ENCODE measurements at places on chromosomes 2 and 18.

DNA sequence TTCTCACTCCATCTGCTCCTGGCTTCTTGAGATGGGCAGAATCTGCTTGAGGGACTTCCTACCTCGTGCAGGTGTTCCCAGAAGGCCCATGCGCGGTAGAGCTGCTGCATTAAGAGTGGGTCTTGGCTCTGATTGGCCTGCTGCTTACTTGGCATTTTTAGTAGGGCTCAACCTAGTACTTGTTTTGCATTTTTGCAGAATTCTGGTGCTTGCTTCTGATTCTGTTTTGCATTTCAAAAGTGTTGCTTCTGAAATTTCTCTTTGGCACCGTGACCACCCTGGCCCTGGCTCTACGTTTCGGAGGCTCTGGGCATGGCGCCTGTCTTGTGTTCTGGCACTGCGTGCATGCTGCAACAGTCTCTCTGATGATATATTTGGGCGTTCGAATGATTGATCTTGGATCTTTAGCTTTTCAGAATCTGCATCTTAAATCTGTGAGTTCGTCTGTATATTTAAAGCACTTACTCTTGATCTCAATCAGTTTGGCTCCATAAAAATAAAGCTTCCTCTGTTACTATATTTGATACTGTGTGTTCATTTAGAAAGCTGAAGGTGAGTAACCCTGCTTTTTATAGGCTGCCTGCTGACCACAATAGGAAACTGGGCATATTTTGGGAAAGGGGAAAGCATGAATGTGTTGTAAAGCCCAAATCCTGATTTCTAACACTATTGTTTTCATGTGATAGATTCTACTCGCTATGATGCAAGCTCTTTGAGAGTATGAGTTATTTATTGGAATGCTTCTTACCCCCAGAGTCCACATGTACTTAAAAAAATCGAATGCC, 22.2 kb downstream of the EFR3B start:
- DNase-seq = no peak

DNA sequence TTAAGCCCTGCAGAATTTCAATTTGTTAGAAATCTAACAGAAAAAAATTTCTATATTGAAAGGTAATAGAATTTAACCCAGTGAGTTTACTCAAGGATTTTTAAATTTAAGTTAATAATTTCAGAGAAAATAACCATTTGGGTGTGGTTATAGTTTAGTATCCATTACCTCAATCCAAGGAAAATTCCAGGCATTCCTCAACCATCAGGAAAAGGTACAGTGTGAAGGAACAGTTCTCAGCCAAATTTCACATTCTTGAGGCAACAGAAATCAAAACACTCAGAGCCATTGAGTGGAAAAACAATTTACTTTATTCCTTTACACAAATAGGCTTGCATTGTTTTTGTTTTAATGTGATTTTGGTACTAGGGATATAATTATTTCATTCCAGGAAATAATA, 45.6 kb downstream of the ONECUT2 start:
- DNase-seq = peak; percentile 40

DNA sequence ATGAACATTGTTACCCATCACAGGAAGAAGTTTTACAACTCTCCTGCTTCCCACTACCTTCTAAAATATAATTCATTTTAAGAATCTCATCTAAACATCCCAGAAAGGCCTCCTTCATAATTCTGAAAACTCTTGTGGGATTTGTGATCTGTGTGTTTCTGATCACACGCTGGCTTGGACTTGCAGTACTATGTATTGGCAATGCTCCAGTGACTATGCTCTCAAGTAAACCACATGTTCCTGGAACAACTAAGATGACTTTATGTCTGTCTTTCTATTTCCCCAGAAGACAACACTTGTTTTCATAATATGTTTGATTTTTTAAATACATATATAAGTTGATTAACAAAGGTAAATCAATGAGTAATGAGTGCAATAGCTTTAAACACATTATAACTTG, 376.6 kb upstream of the NETO1 start:
- DNase-seq = no peak

DNA sequence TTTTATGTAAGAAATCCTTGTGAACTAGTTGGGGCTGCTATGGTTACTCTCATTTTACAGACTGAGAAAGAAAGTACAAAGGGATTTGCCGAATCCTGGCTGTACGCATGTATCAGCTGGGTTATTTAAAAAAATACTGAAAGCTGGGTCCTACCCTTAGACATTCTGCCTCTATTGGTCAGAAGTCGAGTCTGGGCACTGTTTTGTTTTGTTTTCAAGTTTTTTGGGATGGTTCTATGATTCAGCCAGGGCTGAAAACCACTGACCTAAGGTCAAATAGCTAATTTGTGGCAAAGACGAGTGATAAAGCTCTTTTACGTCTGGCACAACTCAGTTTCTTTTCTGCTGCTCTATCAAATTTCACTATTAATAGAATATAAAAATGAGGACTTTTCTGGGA, 5.9 kb upstream of the SLC8A1 start:
- no peak for DNase-seq

DNA sequence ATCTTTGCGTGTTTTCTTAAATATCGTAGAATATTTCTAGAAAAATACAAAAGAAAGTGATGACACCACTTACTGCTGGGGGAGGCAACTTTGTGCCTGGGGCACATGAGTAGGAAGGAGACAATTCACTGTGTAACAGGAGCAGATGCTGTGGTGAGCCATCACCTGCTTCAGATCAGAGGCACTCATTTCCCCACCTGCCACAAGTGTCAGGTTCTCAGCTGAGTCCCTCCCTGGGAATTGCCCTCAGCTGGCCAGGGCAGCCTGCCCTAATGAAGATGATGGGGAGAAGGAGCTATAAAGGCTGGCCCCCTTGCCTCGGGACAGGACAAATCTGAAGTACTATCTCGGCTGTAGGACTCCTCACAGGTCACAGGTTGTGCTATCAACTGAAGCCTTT, 322.8 kb downstream of the STK39 start:
- no peak for DNase-seq

DNA sequence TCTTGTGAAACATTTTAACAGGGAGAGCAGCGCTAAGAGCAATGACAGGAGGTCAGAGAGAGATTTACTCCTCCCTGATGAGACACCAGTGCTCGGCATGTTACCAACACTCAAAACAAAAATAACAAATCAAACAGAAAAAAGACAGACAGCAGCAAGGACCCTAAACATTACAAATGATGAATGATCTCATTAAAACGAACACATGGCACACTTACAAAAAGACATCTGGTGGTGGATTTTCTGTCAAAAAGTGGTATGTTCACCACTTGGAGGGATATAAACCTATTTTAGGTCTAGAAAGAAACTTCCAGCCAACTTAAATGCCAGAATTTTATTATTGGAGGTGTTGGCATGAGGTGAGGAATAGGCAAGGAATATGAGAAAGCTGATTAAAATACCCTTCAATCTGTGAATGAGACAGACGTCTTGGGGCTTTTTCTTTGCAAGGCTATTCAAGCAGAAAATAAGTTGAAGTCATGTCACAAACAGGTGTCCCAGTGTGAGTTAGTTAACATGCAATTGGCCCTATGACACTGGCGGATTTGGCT, 112.8 kb downstream of the PRELID3A start:
- DNase-seq = no peak

- no peak for DNase-seq
These were observed 29.8 kb downstream of the PCBP1 start for GRCh38 chr2:70116936-70117552.

GRCh38 chr2:27711804-27712203, 48.1 kb downstream of the SLC4A1AP start:
- DNase-seq = no peak

DNA sequence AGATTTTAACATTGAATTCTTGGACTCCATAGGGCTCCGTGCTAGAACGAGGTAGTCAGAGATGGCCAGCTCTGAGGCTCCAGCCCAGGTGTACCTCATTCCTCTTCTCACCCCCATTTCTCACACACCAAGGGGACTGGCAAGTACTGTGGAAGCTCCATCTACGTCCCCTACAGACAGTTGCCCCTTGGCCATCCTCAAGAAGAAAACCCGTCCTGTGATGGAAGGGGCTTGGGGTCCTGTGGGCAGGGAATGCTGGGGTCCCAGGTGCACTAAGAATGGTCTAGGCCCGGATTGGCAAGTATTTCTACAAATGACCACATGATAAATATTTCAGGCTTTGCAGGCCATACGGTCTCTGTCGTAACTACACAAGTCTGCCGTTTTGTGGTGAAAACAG, 110.3 kb downstream of the PDCL3 start:
- DNase-seq = no peak

DNA sequence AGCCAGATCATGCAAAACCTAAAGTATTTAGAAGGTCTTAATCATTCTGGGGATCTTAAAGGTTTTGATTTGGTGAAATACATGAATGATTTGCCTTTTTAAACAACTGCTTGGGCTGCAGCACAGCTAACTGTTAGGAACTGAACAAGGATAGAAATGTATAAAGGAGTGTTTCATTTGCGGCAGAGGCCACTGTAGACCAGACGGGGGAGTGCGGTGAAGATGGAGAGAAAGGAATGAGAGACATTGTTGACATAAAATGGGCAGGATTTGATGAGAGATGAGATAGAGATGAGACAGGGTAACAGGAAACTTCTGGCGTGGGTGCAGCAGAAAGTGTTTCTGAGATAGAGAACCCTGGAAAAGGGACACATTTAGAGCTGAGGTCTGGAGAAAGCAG, 308.1 kb downstream of the TMX3 start:
- peak; percentile 12 for DNase-seq

DNA sequence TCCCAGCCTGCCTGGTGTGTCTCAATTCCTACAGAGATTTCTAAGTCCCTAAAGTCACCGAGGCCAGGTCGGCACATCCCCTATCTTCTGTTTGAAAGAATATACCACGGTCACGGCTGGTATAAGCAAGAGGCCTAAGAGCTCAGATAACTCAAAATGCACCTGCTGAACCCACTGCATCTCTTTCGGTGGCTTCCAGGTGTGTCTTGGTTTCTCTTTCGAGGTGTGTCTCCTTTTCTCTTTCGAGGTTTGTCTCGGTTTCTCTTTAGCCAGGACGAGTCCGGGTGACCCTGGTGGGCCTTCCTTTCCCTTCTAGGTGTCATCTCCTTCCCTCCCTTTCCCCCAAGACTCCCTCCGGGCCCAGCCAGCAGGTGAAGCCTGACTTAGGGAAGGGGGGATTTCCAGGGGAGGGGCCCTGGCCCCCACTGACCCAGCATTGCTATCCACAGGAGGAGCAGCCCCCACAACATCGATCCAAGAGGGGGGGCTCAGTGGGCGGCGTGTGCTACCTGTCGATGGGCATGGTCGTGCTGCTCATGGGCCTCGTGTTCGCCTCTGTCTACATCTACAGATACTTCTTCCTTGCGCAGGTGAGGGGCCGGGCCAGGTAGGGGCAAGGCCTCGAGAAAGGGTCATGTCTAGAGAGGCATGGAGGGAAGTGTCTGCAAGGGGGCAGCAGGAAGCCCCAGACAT, 8.4 kb downstream of the ITM2C start:
- DNase-seq = no peak

DNA sequence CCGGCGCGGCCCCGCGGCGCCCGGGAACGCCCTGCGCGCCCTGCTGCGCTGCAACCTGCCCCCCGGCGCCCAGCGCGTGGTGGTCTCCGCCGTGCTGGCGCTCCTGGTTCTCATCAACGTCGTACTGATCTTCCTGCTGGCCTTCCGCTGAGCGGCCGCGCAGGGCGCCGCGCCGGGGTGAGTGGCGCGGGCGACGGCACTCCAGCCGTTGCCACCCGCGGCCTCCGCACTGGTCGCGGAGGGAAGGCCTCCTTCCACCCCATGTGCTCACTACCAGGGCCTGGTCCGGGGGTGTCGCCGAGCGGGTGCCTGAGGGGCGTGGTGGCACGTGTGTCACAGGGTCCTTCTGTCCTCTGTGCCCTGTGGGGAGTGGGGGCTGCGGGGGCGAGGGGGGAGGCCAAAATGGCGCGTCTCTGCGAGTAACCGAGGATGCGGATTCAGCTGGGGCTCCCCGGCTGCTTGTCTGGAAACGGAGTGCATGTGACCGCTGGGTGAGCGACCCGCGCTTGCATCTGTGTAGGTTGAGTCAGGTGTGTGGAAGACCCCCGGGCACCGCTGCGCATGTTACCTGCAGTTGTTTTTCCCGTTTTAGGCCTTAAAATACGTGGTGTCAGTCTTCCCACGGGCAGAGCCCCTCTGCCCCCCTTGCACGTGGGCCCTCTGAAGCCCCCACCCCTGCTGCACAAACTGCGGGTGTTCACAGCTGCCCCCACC, 58.0 kb downstream of the FAM168B start:
- DNase-seq = peak; percentile 46

DNA sequence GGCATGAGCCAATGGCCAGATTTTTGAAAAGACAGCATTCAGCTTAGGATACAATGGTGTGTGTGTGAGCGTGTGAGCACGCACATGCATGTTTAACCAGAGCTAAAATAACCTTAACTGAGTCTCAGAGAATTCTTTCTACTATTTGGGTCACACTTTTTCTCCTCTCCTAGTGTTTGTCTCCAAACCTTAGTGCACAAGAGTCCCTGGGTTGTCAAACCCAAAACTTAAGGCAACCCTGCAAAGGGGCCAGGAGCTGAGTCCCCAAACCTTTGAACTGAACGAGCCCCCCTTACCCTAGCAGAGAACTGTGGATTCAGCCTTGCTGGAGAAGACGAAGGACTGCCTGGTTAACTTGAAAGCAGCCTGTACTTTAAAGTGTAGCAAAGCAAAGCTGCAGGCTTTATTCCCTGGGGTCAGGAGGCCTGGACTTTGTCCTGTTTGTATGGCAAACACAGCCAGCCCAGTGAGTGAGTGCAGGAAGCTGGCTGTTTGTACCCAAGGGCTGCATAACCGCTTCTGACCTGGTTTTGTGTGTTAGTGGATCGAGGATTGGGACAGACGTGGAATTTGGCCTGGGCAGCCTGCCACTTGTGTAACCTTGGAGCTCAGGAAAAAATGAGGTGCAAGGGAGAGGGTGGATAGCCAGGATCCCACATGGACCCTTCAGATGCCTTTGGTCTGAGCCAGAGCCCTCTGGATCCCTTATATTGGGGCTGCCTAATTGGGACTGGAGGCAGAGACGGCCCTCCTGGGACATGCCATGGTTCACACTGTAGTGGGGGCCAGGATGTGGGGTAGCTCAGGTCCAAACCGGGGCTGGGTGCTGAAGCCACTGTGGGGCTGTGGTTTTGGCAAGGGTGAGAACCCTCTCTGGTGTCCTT, 6.4 kb upstream of the PSMD1 start:
- DNase-seq = no peak

GRCh38 chr2:30491225-30491624, 44.2 kb downstream of the LCLAT1 start:
- DNase-seq = no peak

DNA sequence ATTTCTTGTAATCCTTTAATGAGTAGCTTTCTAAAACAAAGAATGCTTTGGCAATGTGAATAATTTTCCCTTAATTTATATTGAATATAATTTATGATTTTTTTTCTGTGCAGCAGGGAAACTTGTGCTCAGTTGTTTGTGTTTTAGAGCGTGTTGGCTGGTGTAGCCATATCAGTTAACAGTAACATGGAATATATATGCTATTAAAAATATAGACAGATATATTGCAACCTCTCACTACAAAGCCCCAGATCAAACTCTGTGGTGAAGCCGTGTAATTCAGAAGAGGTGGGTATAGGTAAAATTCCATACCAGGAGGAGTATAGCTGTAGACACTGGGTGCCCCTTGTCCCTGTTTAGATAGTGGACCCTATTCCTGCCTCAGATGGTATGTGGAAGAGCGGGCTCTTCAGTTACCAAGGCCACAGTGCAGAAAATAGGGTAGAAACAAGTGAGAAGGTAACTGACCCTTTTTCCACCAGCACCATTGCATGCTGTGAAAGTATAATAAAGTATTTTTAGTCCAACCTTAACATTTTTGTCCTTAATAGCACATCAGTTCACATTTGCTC, 18.1 kb upstream of the RASGRP3 start:
- DNase-seq = no peak
